ENCODE measurements at places on chromosomes 4 and X. TPM values are rescaled to one million over a fixed set of nuclear protein-coding genes. Genes with fewer than 3 reads are reported as not detected.

OCRL gene
- total RNA-seq: 3.2 TPM

ASB12 gene
- total RNA-seq: not detected

PCDH18 gene
- 0.12 TPM for total RNA-seq

HNRNPH2 gene
- 32.5 TPM for total RNA-seq

PPP4R3C gene
- total RNA-seq: not detected

USP17L28 gene
- total RNA-seq: not detected

HSFX1 gene
- 0.43 TPM for total RNA-seq

MAGEA2 gene
- total RNA-seq: not detected

TMPRSS11D gene
- not detected for total RNA-seq

NOX1 gene
- not detected for total RNA-seq

ABCD1 gene
- total RNA-seq: 4.8 TPM

CT45A2 gene
- not detected for total RNA-seq

CSN1S1 gene
- not detected for total RNA-seq

XK gene
- not detected for total RNA-seq

DMRTC1B gene
- total RNA-seq: not detected

TLR8 gene
- total RNA-seq: not detected

MOSPD2 gene
- 12.6 TPM for total RNA-seq

MID2 gene
- total RNA-seq: 9.0 TPM

POF1B gene
- total RNA-seq: 0.21 TPM

TMEM33 gene
- 44.8 TPM for total RNA-seq

ATP6AP2 gene
- 65.5 TPM for total RNA-seq

Data from activated CD4-positive, alpha-beta memory T cell treated with anti-CD3 and anti-CD28 coated beads for 36 hours (primary cell).